ENCODE measurements at places on chromosomes 6 and 20. TPM values are rescaled to one million over a fixed set of nuclear protein-coding genes. Genes with fewer than 3 reads are reported as not detected.

DNA sequence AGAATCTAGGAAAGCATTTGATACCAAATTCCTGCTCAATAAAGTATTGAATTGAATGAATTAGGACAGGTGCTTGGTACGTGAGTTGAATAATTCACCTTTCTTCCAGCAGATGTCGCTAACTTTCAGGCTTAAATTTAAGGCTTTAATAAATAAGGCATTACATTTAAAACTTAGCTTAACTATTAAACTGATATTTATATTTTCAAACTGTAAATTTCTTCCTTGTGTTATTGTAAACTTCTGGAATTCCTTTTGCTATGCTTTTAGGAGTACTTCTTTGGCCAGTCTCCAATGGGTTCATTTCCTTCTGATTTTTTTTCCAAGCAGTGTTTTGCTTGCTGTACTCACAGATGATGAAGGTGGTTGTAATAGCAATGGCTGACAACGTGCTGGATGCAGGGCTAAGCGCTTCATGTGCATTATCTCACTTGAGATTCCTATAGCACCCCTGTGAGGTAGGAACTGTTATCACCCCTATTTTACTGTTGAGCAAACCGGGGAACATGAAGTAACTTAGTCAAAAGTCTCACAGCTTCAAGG, 71.3 kb upstream of the SLC2A12 start:
- peak; percentile 65 for DNase-seq

GRCh38 chr6:170442596-170442995, 110.5 kb downstream of the PSMB1 start:
- no peak for DNase-seq

DNA sequence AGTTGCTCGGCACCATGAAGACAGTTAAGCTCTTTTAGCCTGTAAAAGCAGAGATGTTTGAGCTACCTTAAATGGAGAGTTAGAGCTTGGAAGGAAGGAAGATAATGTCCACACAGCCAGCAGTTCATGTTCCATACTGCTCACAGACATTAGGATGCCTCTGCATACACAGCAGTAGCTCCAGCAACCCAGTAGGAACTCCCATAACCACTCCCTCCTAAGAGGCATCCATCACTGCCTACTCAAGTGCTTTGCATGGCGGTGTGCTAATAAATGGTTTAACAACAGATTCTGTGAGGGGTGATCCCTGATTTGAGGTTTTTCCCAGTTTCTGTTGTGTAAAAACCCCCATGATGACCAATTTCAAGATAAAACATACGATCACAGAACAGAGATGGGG, 286.4 kb downstream of the HACE1 start:
- no peak for DNase-seq

DNA sequence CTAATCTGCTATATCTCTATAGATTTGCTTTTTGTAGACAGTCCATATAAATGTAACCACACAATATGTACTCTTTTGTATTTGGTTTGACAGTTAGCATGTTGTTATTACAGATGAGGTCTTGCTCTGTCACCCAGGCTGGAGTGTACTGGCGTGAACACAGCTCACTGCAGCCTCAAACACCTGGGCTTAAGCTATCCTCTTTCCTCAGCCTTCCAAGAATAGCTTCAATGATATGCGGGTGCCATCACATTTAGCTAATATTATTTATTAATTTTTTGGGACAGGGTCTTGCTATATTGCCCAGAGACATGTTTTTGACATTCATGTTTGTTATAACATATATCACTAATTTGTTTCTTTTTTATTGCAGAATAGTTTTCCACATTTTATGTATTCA, 10.8 kb downstream of the REPS1 start:
- no peak for DNase-seq

DNA sequence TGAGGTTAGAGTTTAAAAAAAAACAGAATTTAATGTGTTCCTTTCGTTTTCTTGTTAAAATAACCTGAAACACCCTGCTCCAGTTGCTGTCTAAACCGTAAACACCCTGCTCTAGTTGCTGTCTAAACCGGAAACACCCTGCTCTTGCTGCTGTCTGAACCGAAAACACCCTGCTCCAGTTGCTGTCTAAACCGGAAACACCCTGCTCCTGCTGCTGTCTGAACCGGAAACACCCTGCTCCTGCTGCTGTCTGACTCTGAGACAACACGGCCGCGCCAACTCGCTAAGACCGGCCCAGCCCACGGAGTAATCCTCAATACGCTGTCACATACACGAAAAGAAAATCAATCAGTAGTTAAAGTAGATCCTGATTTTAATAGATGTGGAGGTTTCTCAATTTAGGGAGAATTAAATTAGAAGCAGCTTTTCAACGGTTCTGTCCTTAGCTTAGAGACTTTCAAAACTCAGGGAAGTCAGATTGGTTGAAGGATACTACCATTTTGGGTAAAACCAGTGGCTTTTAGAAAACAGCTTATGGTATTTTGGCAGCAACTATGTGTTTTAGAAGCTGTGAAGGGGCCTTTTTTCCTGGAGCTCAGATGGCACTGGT, 98.3 kb downstream of the RAMACL start:
- no peak for DNase-seq

DNA sequence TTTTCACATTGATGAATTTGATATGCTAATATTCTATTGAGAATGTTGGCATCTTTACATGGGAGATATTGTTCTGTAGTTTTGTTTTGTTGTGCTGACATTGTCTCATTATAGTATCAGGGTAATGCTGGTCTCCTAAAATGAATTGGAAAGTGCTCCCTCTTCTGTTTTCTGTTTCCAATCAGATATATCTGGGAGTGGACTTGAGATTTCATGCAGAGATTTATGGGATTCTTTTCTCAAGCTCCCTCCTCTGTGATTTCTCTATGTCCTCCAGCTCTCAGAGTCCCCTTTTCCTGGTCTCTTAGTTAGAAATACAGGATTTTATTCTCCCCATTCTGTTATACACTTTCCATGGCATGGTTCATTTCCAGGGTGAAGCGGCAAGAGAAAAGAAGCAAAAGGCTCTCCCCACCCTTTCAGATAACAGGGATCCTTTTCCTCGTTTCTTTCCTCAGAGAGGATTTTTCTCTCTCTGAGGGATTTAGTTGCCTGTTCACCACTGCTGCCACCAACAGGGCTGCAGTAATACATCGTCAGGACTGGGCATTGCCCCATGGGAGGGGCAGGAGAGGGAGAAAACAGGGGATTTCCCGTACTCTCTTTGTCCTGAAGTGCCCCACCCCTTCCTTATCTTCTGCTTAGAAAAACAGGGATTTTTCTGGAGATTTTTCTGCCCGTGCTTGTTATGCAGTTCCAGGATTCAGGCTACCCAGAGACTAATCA, 59.3 kb upstream of the STMND1 start:
- peak; percentile 66 for DNase-seq

DNA sequence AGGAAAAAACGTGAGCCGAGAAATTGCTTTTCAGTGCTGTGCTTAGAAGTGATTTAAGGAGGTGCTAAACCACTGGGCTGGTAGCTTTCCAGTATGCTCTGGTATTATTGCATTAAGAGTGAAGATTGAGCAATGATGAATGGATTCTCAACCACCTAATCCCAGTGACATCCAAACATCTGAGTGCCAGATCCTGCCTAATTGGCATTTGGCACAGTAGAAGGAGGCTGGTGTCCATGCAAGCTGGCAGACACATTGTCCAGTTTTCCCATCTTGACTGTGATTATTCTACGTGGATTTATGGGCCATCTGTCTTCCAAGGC, 398.0 kb upstream of the PLCB4 start:
- DNase-seq = peak; percentile 28

- DNase-seq = peak; percentile 23
These were observed 90.0 kb upstream of the IFNGR1 start for GRCh38 chr6:137309078-137309762.

- no peak for DNase-seq
These were observed 28.6 kb downstream of the ADRM1 start for GRCh38 chr20:62331347-62331746.

DNA sequence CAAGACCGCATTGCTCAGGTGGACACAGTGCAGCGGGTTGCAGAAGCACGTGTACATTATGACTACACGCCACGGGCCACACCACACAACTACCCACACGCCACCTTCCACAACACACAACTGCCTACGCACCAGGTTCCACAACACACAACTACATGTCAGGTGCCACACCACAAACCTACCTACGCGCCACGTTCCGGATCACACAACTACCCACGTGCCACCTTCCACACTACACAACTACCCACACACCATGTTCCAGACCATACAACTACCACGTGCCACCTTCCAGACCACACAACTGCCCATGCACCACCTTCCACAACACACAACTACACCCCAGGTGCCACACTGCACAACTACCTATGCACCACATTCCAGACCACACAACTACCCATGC, 20.5 kb downstream of the THBS2 start:
- no peak for DNase-seq

DNA sequence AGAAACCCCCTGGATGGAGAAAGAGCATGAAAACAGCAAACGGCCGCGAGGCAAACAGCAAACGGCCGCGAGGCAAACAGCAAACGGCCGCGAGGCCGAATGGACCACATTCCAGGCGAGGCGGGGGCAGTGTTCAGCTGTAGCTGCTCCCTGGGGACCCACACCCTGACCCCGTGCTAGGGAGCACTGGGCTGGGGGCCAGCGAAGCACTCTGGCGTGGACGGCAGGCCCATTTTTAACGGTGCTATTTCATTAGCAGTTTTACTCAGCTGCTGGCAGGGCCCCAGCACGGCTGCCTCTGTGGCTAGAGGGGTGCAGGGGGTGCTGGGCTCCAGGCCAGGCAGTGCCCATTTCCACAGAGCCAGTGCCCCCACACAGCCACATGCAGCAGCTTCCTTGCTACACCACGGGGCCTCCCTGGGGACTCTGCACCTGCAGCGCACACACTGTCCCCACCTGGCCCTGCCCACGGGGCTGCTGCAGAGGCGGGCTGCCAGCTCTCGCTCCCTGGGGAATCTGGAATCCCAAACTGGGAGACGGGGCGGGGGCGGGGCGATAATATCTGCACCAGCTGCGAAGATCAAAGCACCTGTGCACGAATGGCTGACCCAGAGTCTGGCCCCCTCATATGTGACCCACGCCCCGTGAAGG, 35.6 kb upstream of the SLCO4A1 start:
- DNase-seq = no peak

- DNase-seq = no peak
These were observed 672 bp downstream of the CEP43 start for GRCh38 chr6:166999884-167000253.

- no peak for DNase-seq
These were observed 77.1 kb upstream of the MAN1A1 start for GRCh38 chr6:119426619-119427018.

- no peak for DNase-seq
These were observed 369.2 kb upstream of the CDH4 start for GRCh38 chr20:60882836-60883235.

- no peak for DNase-seq
These were observed 5.3 kb downstream of the SLC22A2 start for GRCh38 chr6:160253292-160253691.

- DNase-seq = peak; percentile 27
These were observed 64.5 kb downstream of the GMPR start for GRCh38 chr6:16302721-16303552.

- peak; percentile 82 for DNase-seq
These were observed 169.7 kb upstream of the TNFAIP3 start for GRCh38 chr6:137697267-137697938.

GRCh38 chr6:2231438-2231837, 14.0 kb downstream of the GMDS start:
- DNase-seq = no peak

- no peak for DNase-seq
These were observed 344.4 kb downstream of the ESR1 start for GRCh38 chr6:152151920-152152319.

DNA sequence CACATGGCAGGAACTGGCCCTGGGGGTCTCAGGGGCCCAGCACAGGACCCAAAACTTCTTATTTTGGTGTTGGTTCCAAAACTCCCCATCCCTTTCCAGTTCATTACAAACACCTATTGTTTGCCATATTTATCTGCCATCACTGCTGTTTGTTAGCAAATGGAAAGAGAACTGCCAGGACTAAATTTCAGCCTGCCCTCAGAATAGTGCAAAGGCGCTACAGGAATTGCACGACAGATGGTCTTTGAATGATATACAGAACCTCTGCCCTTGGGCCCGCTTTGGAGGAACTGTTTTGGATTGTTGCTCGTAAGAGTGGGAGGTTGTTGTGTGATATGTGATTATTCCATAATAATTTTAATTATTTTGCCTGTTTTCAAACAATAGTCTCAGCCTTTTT, 199.0 kb upstream of the FBXL4 start:
- no peak for DNase-seq

GRCh38 chr6:14066782-14067406, 50.7 kb upstream of the CD83 start:
- DNase-seq = peak; percentile 85

DNA sequence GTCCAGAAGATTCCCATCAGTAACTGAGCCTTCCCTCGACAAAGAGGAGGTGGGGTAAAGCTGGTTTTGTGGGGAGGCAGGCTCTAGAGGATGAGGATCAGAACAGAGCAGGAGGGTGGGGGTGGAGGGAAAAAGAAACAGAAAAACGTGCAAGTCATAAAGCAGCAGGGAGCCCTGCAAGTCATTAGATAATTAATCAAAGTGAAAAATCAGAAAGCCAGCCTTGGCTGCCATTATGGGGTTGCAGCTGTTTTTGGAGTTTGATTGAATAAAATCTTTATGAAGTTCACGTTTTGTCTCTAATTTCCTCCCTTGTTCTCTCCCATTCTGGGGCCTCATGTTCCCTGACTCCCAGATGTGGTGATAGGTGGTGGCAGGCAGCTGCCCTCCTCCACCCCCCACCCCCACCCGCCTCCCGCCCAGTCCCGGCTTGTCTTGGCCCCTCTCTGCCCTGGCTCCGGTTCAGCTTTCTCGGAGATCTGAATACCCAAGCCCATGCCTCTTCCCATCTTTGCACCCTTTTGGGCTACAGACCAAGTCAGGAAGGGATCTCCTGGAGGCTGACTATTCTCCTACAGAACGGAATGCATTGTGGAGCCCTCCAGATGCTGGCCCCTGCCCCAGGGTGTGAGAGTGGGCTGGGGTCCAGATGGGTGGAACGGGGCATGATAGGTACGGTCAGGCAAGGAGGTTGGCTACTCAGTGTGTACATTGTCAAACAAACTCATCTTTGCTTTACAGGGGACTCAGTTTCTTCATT, 141.8 kb downstream of the CDC5L start:
- DNase-seq = no peak

The VWA7 gene
- total RNA-seq = 24.7 TPM

The BAK1 gene
- 60.8 TPM for total RNA-seq

The STK35 gene
- 21.6 TPM for total RNA-seq

The RIMS1 gene
- total RNA-seq = 0.92 TPM

The PACRG gene
- total RNA-seq = 0.83 TPM

The FKBP1C gene
- total RNA-seq = 0.46 TPM

The DUSP15 gene
- 23.6 TPM for total RNA-seq

The OPRM1 gene
- not detected for total RNA-seq

The TREM2 gene
- not detected for total RNA-seq

The ULBP3 gene
- total RNA-seq = 12.8 TPM

The C20orf202 gene
- 0.83 TPM for total RNA-seq

The PTCHD4 gene
- total RNA-seq = 2.8 TPM

The CNR1 gene
- 0.39 TPM for total RNA-seq

The ID4 gene
- total RNA-seq = 196 TPM

The HLA-DOB gene
- not detected for total RNA-seq
